ENCODE measurements at places on chromosomes 7 and 10.

DNA sequence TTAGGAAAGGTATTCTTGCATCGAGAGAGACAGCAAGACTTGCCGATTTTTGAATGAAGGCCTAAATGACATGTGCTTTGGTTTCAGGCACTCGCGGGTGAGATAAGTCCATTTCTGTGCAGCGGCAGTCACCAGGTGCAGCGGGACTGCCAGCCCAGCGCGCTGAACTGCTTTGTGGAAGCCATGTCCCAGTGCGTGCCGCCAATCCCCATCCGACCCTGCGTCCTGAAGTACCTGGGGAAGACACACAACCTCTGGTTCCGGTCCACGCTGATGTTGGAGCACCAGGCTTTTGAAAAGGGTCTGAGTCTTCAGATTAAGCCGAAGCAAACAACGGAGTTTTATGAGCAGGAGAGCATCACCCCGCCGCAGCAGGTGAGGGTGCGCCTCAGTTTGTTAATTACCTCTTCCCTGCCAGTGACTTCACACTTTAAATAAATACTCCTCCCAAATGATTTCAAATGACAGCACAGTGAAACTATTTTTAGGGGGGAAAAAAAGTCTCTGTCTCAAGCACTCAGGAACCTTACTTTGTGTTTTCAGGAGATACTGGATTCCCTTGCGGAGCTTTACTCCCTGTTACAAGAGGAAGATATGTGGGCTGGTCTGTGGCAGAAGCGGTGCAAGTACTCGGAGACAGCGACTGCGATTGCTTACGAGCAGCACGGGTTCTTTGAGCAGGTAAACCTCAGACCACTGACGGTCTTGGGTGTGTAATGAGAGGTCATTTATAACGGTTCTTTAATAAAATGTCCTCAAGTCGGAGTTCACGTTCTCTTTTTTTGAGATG is 98.3 kb downstream of the TRRAP start:
- no peak for DNase-seq

DNA sequence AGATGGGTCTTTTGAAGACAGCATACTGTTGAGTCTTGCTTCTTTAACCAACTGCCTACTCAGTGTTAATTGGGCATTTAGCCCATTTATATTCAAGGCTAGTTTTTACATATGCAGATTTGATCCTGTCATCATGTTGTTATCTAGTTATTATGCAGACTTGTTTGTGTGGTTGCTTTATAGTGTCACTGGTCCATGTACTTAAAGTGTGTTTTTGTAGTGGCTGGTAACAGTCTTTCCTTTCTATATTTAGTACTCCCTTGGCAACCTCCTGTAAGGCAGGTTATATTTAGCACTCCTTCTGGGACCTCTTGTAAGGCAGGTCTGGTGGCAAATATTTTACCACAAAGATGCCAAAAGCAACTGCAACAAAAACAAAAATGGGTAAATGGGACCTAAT is 66.7 kb downstream of the TES start:
- DNase-seq = no peak

DNA sequence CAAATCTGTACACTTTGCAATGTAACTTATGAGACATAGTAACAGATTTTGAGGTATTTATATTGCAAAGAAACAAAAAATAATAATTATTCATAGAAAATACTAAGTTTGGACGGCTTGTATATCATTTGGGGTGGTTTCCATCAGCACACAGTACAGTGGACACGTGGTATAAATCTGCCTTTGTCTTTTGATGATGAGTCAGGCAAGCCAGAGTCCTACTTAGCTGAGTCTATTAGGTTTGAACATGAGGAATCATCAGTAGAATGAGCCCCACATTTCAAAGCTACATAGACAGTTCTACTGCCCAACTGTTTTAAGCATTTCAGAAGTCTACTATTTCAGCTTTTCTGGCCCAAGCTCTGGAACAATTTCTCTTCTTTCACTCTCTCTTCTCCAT is 803.2 kb downstream of the PHTF2 start:
- no peak for DNase-seq

DNA sequence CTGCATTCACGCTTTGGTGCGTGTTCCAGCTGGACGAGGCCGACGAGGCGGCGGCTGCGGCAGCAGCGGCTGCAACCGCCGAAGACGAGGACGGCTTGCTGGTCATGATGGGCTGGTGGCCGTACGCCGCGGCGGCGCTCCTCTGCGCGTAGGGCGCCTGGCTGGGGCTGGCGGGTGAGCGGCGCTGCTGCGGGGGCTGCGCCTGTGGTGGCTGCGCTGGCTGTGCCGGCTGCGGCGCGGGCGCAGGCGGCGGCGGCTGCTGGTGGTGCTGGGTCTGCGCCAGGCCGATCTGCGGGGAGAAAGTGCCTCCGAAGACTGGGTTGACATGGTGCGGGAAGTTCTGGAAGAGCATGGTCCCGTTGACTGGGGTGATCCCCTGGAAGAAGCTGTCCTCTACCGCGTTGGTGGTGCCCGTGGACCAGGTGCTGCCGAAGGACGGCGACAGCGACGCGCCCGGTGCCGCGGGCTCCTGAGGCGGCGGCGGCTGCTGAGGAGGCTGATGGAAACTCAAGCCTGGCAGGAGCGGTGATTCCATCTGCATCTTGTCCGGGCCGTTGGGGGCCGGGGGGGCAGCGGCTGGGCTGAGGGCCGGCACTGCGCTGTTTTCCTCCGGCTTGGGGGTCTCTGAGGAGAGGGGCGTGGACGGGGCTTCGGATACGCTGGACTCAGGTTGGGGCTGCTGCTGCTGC is 51.1 kb downstream of the CPEB3 start:
- DNase-seq = no peak

DNA sequence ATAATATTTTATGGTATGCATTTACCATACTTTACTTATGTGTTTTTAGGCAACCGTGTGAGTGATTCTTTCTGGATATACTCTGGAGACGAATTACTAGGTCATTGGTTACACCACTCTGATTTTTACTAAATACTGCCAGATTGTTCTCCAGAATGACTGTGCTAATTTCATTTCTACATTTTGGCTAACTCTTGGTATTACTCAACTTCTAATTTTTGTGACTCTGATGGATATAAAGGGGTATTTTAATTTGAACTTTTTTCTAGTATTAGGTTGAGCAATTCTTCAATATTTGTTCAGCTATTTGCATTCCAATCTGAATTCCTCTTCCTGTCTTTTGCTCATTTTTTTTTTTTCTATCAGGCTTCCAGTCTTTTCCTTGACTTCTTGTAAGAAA is 223.6 kb downstream of the MDFIC start:
- no peak for DNase-seq

- DNase-seq = no peak
Measured at GRCh38 chr7:102215711-102216110, 71.0 kb upstream of the SH2B2 start.

- DNase-seq = no peak
Measured at GRCh38 chr7:1314908-1315450, 82.3 kb downstream of the UNCX start.

GRCh38 chr7:21580073-21580521 is 37.3 kb downstream of the DNAH11 start:
- no peak for DNase-seq

GRCh38 chr7:1292972-1293830 is 60.5 kb downstream of the UNCX start:
- DNase-seq = no peak

- DNase-seq = no peak
Measured at GRCh38 chr7:100430493-100431285, 1.1 kb downstream of the MEPCE start.

- DNase-seq = no peak
Measured at GRCh38 chr7:132703742-132704141, 127.5 kb upstream of the PLXNA4 start.

GRCh38 chr7:152313831-152314604 is 121.8 kb downstream of the KMT2C start:
- peak; percentile 27 for DNase-seq

DNA sequence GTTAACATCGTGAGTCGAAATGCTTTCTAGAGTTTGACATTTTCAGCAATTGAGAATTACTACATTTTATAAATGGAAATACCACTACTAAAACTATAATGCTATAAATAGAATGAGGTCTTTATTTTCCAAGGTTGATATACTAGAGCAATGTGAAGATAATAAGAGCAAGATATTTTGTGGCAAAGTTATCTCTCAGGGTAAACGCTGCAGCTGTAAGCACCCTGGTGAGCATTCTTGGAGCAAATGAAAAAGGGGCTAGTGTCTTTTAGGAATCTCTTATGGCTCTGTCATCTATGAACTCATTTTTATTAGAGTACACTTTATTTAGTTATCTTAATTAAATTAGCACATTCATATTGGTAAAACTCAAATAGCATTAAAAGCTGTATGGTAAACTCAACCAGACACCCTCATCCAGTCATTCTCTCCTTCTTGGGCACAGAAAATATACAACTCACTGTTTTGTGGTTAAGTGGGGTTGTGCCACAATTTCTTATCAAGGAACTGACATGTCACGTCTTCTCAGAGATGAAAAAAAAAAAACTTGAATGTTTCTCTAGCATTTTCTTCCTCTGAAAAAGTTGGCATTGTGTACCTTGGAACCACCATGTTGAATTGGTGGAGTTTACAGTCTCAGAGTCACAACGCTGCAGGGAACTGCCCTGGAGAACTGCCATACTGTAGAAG is 289.5 kb upstream of the PFKP start:
- DNase-seq = no peak

- no peak for DNase-seq
Measured at GRCh38 chr7:19522486-19522885, 186.4 kb downstream of the POLR1F start.

- no peak for DNase-seq
Measured at GRCh38 chr7:151168003-151168786, 701 bp upstream of the GBX1 start.

GRCh38 chr7:41706228-41706930 is 3.5 kb upstream of the INHBA start:
- DNase-seq = no peak

DNA sequence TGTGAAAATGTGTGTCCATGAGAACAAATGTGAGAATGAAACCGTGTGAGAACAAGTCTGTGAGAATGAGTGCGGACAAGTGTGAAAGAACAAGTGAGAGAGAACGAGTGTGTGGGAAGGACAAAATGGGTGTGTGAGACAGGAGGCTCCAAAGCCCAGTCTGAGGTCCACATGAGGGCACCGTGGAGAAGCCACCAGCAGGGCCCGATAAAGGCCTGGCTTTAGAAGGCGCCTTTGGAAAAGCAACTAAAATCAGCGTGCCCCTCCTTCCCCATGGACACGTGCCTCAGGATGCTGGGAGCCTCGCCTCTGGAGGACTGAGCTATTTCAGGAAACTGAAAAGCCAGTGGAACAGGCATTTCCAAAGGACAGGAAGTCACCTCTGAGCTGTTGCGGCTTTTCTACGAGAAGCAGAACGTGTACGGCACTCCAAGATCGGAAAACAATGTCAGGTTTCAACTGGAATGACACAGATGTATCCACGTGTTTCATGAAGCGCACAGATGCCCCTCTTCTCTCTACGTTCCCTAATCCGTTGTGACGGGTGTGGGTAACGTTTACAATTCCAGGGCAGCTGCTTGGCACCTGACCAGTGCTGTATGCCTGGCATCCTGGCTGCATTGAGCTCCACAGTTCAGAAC is 46.4 kb downstream of the ESYT2 start:
- DNase-seq = peak; percentile 5

- no peak for DNase-seq
Measured at GRCh38 chr7:24936121-24936824, 43.7 kb downstream of the OSBPL3 start.

DNA sequence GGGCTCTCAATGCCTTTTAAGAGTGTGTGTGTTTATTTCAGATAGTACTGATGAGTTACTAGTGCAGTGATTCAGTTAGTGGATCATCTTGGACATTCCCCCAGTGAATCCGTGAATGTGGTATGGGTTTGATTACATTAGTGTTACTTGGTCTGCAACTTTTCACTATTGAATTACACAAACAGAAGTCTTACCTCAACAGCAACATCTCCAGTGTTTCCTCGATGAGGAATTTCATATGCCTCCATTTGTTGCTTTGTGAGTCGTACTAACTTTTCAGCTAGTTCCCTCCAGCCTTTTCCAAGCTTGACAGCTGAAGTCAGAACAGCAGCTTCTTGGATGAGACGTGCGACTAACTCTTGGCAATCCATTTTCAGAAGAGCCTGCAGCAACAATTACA is 63.2 kb downstream of the MACC1 start:
- no peak for DNase-seq

DNA sequence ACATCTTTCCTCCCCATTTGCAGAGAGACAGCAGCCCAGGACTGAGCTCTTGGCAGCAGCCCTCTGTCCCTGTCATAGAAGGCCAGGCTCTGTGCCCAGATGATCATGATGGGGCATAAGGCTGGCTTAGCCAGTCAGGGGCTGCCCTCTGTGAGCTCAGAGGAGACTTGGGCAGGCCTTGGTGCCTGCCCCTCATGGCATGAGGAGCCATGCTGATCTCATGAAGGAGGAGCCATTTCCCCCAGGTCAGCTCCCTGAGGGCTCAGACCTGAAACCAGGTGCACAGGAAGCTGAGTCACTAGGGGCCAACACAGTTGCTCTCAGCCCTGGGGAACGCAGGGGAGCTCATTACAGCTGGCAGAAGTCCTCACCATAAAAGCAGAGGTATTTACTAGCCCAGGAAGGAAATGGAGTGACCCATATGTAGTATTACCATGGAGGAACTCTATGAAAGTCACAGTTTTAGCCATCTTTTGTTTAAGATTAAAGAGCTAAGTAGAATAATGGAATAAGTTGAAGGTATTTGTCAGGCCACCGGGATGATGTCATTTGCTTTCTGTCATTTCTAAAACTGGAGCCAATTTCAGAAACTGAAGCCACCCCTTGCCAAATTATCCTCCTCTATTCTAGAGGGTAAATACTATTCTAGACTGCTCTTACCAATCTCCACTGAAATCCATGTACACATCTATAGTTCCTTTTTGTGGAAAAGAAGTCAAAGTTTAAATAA is 362.4 kb upstream of the ZNF32 start:
- no peak for DNase-seq

- no peak for DNase-seq
Measured at GRCh38 chr7:12249706-12250105, 38.6 kb downstream of the TMEM106B start.

DNA sequence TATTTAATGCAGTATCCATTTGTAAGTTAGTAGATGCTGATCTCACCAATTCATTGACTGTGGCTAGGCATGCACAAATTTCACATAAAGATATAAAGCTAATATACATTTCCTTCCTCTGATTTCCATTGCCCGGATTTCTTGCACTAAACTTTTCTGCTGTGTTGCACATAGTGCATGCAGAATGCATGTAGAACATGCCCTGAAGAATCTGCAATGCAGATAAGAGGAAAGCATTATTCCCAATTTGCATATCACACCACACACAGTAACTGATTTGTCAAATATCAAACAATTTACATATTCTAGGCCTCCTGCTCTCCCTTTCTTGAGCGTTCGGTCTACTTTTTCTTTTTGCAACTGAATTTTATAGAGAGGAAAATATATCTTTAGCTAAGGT is 124.2 kb downstream of the LRRTM3 start:
- DNase-seq = no peak

All from Panc1 (cell line).